PC-3 (cell line): ENCODE measurements at places on chromosomes 16 and 17.

DNA sequence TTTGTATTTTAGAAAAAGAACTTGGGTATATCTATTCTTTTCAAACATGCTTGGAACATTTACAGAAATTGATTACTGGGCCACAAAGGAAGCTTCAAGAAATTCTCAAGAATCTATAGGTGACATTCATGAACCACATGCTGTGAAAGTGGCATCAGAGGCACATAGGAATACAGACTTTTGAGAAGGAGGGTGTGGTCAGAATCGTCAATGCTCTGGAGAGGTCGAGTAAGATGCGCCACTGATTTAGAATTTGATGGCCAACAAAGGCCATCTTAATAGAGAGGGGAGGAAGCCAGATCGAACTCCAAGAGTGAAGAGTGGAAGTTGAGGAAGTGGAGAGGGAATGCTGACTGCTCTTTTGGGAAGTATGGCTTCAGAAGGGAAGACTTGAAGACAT, 3.5 kb upstream of the NSMCE1 start:
- DNase-seq: no peak

DNA sequence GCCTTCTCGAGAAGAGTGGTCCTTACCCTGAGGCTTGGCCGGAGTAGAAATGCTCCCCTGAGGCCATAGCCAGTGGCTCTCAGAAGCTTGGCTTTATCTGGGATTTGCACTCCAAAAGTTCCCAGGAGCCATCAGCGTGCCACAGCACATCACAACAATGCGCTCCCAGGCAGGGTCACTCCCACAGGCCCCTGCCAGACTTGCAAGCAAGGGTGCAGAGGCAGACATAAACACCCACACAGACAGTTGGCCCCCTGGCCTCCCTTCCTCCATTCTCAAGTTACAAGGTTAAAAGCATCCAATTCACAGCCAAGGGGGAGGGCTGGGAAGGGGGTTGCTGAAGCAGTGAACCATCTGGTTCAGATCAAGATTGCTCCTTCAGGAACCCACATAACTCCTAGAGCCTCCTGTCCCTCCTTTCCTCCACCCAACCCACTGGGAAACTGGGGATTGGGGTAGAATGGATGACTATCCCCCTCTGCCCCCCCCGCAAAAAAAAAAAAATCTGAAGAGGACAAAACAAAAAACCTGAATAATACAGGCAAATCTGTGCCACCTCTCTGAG, 1.8 kb downstream of the ST3GAL2 start:
- no peak for DNase-seq

DNA sequence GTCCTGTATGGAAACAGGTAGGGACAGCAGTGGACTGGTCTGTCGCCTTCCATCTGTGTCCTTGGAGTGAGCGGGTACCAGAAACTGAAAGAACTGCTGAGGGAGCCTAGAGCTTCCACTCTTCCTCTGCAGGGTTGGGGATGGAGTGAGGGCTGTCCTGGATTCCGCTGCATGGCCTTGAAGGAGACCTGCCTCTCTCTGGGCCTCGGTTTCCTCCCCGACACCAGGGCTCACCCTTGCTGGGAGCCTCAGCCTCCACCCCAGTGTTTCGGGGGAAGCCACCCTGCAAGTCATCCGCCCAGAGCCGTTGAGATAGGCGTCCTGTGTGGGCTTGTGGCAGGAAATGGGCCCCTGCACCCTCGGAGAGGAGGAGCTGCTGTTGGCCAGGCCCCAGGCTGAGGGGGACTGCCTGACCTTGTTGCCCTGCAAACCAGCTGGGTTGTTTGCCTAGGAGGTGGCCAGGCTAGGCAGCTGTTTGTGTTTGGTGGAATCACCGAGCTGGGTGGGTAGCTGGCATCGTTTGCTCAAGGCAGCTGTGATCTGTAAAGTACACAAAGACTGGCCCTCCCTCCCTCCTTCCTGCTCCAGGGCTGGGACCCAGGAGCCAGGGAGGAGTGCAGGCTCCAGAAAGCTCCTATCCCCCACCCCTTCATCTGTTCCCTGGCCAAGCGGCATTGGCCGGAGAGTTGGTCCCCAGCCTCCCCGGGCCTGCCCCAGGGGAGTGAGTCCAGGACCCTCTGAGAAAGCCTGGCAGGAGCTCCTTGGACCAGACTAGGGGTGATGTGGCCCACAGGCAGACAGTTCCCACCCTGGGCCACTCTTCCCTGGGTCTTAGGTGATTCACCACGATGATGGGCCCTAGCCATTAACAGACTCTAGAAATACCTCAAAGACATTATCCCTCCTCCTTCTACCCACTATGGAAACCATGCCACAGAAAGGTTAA, 1.3 kb downstream of the RAB37 start:
- peak; percentile 49 for DNase-seq

DNA sequence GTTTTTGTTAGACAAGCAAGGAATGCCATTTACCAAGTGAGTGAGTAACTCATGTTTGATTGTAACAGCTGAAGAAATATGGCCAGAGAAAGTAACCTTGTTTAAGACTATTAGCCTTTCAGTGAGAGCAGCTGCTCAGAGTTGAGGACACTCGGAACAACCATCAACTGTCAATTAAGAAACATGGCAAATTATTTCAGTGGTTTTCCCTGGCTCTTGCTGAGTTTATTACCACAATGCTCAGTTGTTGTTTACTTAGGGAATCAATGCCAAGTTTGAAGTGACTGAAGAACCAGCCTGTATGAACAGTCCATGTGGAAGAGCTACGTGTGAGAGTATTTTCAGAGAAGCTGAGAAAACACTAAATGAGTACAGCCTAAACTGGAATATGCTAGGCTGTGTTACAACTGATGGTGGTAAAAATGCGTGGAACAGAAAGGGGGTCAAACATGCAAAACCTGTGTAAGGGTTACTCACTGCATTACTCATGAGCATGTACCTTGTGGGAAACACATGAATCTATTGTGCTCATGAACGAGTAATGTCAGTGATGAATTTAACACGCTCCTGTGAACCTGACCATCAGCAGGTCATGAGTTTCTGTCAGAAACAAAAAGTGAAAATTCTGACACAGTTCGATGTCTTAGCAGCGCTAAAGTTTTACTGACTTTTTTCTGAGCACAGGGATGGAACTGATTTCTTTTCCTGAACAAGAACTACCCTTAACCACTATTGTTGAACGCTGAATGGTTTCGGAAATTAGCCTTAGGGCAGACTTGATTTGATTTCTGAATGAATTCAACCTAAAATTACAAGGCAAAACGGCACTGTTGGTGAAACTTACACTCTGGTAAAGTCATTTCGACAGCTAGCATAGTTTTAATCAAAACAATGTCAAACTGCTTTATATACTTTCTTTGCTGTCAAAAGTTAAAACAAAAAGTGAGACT, 33.5 kb downstream of the GNA13 start:
- peak; percentile 97 for DNase-seq

DNA sequence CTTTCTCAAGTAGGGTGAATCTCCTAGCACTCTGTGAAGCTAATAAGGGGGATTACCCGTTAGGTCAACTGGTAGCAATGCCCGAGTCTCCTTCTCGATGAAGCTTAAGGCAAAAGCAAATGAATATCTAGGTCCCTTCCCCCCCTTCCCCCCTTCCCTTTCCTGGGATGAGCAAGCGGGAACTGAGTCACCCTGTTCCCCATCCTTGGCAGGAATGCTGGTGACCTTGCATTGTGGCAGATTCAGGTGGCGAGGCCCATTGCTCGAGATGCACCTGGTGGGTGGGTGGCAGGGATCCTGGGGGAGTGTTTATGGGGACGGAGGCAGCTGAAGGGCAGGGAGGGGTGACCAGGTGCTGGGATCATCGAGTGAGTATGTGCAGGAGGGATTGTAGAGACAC, 7.1 kb downstream of the NXPH3 start:
- DNase-seq: peak; percentile 91

GRCh38 chr16:12171206-12171605, 194.7 kb downstream of the SNX29 start:
- DNase-seq: no peak

- peak; percentile 14 for DNase-seq
Measured at GRCh38 chr16:11597235-11598095, 10.7 kb upstream of the LITAF start.

GRCh38 chr16:21327046-21327445, 49.0 kb upstream of the CRYM start:
- DNase-seq: no peak

- peak; percentile 41 for DNase-seq
Measured at GRCh38 chr17:40341808-40342503, 22.6 kb downstream of the GJD3 start.

- DNase-seq: no peak
Measured at GRCh38 chr17:17029938-17030337, 12.3 kb upstream of the MPRIP start.

DNA sequence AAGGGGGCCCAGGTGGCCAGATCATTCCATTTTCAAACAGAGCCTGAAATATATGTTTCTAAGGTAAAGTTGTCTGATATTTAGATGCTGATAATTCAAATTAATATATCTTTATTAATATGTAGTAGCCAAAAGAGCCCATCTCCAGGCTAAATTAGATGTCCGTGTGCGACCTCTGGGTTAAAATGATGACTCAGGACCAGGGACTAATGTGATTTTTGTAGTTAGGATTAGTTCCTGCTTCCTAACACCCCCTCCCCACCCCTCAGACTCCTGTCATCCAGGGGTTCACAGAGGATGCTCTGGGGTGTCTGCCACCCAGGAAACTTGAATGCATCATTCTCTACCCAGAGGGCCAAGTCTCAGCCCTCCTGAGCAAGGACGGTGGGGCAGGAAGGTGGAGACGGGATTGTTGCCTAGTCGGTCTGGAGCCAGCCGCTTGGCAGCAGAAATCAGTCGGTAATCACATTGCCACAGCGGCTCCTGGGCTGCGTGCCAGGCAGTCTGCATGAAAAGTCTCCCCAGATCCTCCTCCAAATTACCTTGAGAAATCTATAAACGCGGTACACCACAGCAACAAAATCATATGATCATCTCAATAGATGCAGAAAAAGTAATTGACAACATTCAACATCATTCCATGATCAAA, 29.8 kb downstream of the CNGB1 start:
- peak; percentile 39 for DNase-seq

DNA sequence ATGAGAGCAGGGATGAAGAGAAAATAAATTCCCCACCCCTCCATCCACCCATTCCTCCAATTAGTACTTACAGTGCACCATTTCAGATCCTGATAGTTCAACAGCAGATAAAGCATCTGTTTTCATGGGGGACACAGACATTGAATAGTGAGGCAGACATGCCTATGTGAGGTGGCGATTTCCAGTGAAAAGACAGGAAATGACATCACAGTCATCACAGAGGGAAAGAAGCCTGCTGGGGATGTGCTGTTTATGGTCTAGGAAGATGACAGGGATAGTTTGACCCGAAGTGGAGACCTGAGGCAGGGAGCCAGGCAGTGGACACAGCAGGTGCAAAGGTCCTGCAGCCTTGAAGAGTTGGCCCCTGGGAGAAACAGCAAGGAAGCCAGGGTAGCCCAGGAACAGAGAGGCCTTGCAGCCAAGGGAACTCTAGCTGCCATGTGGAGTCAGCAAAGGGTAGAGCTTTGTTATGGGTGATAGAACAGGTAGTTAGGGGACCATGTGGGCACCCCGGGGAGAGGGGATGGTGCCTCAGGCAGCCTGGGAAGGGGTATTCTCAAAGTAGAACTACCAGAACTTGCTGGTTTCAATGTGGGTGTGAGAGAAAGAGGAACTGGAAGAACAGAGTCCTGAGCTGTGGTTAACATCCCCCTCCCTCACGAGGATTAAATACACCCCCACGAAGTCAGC, 256.6 kb downstream of the CPPED1 start:
- no peak for DNase-seq

GRCh38 chr17:6558932-6559752, 2.8 kb upstream of the PITPNM3 start:
- DNase-seq: no peak

- DNase-seq: no peak
Measured at GRCh38 chr17:8728971-8729370, 15.7 kb downstream of the CCDC42 start.

DNA sequence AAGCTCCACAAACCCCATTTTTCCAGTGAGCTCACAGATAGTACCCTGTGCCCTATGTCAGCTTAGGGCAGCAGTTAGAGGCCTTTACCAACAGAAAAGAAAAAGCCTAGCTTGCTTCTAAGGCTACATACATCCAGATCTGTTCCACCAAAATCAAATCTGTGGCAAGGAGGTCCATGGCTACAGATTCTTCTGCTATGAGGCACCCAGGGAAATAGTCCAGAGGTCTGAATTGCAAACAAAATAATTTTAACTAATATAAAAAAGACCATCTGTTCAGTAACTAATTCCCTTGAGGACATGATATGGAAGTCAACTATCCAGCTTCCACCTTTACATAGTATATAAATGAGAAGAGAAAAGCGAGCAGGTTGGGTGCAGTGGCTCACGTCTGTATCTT, 129.3 kb downstream of the PARN start:
- no peak for DNase-seq

DNA sequence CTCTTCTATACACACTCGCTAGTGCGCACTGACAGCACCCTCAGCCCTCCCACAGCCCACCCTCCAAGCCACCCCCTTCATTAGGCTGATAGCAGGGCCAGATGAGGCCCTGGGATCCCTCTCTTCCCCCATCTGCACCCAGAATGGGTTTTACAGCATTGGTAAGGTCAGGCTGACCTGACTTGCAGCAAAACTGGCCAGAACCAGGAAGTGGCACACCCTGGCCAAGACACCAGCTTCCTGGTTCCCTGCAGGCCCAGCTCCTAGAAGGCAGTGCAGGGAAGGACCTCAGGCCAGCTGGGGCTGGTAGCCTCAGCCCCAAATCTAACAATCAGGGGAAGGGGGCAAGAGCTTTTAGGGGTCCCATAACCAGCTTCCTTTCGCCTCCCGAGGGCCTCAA, 50.0 kb upstream of the MRPS23 start:
- peak; percentile 54 for DNase-seq

GRCh38 chr16:29702269-29702668, 23.3 kb downstream of the QPRT start:
- DNase-seq: no peak

DNA sequence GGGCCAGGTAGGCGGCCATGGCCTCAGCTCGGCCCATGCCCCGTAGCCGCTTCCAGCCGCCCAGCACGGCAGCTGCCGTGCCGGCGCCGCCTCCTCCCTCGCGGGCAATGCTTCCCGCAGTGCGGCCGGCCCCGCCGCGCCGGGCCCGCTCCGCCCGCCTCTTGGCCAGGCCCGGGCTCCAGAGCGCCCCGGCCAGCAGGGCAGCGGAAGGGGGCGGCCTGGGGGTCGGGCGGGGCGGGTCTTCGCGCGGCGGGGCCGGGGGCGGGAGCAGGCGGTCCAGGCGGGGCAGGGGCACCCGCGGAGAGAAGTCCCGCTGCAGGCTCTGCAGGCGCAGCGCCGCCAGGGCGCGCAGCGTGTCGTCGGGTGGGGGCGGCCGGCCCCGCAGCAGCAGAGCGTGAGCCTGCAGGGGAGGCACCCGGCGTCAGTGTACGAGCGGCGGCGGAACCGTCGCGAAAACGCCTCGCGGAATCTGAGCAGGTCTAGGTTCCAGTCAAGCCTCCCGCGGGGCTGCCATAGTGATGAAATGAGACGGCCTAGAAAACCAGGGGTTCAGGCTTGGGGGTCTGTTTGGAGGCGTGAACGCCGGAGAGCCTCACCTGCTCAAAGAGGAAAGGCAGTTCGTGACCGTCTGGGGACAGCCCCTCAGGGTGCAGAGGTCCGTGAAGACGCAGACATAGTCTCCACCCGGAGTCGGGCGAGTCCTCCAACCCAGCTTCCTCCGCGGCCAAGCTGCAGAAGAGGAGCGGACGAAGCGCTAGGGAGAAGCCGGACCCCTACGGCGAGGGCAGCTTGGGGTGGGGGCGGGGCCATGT, 6.6 kb downstream of the PLEKHH3 start:
- DNase-seq: no peak
